ENCODE measurements at places on chromosomes 4 and X.

- DNase-seq, result no peak
Observed at GRCh38 chrX:15881381-15881897, 26.8 kb upstream of the AP1S2 start.

DNA sequence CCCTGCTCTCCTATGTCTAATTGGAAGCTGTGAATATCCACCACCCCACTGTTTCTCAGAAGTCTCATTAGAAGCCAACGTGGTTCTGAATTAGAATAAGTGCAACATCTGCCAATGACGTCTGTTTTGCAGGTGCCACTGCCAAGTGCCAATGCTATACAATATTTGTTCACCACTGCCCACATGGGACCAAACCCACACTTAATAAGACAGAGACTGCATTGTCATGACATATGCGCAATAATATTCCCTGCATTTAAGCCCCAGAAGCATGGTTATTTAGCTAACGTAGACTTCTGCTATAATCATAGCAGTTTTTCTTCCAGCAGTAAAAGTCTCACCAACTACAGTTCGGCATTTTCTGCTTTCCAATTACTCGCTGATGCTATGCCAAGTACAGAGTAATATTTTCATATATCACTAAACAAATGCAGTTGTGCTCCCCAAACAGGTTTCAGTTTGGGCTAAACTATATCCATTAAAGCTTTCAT lies 262.5 kb upstream of the PCDH18 start:
- DNase-seq, result no peak

GRCh38 chrX:119481323-119481801 lies 13.1 kb downstream of the SLC25A5 start:
- DNase-seq, result no peak

DNA sequence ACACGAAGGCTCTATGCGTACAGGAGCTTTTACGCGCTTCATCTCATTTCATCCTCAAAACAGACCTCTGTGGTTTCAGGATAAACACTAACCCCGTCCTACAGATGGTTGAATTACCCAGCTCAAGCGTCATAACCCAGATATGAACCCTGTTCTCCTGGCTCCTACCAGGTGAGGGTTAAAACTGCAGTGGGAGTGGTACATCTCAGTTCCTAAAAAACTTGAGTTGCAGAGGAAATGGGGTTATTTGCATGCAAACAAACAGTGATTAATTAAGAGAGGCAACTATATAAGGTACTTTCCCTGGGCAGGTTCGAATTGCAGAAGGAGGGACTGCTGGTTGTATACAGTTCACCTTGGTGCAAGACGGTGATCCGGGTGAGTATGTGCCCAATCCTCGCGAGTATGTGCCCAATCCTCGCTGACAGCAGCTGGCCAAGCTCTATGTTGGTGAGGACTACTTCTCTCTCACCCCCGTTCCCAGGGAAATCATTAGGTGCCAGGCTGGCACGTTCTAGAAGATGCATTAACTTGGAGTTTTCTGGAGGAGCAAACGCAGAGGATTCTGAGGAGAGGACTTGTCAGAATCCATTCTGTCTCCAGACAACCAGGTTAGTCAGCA lies 72.6 kb downstream of the FHDC1 start:
- DNase-seq, result no peak

- no peak for DNase-seq
Observed at GRCh38 chrX:150616179-150616862, 47.9 kb downstream of the MTM1 start.

GRCh38 chrX:154327038-154327820 lies 31.6 kb downstream of the TKTL1 start:
- DNase-seq, result no peak

- no peak for DNase-seq
Observed at GRCh38 chr4:84750260-84750959, 167.5 kb downstream of the CDS1 start.

GRCh38 chr4:3715855-3716630 lies 50.1 kb upstream of the ADRA2C start:
- no peak for DNase-seq

DNA sequence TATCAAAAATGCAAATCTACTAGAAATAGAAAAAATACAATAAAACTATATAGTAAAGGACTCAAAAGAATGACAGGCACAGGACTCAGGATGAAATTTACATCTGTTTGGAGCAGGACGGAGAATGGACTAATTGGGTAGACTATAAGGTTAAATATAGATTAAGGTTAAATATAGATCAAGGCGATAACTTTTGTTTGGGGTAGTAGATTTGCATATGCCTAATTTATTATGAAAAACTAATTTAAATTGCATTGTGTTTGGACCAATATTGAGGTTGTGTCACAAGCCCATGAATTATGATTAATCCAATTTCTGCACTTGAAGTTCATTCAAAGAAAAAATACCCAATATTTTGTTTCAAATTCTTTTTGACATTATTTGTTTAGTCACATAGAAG lies 31.0 kb downstream of the MTHFD2L start:
- DNase-seq, result no peak

DNA sequence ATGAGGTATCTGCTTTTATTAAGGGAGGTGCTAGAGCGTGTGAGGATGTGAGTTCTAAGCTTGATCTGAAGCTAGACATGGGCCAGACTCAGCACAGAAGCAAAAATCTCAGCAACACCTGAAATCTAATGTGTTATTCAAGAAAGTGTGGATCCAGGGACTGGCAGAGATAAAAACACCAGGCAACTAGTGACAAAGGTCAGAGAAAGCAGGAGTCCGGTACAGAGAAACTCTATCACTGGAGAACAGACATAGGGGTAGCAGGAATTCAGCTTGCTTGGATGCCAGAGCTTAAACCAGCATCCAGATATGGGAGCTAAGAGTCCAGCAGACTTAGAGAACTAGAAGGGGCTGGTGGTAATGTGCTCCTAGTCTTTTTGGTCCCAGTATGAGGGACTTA lies 34.0 kb downstream of the VCX start:
- no peak for DNase-seq

- no peak for DNase-seq
Observed at GRCh38 chr4:156961196-156962057, 10.2 kb downstream of the PDGFC start.

- no peak for DNase-seq
Observed at GRCh38 chrX:153527208-153527607, 9.8 kb downstream of the ATP2B3 start.

- no peak for DNase-seq
Observed at GRCh38 chrX:74405973-74406489, 15.3 kb upstream of the SLC16A2 start.

Data from T-helper 22 cell (primary cell).